ENCODE measurements at places on chromosomes 7 and 10. TPM values are rescaled to one million over a fixed set of nuclear protein-coding genes. Genes with fewer than 3 reads are reported as not detected.

DNA sequence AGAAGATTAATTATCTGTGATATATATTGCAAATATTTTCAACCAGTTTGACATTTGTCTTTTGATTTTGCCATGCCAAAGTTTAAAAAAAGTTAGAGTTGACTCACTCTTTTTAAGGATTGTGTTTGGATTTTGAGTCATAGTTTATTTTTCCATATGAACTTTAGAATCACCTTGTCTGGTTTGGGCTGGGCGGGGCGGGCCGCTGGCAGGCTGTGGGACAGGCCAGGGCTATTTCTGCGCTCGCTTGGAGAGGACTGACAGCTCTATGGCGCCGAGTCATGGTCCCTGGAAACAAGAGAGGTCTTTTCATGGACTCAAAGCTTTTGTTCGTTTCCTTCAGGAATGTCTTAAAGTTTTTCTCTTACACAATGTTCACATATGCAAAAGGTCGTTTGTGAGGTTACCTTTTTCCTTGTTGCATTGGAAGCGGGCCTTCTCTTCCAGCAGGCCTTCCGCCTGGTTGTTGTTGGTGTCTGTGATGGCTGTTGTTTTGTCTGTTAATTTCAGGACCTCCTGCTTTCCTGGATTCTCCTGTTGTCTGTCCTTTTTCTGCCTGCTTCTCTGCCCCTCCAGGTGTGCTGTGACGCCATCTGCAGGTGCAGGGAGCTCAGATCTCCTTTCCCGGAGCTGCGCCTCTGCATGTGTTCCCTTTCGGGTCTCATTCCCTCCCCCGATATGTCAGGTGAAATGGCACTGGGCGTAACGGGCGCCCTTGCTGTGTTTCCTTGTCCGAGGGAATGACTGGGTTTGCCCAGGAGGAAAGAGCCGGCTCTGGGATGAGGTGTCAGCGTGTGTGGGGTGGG is 53.8 kb downstream of the INPP5A start:
- no peak for DNase-seq

DNA sequence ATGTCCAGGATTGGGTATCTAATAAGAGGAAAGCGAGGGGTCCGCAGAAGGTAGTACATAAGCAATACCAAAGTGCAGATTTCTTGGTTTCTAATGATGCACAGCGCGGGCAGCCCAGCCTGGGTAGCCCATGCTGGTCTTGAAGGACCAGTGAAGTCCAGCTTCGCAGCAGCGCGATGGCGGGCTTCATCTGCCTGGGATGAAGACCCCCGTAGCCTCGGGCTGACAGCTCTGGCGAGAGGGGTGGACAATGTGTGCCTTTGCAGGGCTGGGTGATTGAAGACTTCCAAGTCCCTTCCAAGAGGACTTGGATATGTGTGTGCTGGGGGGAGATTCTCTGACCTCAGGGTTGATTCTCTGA is 2.2 kb downstream of the SORCS3 start:
- DNase-seq = no peak

FKBP6 gene
- total RNA-seq = not detected

GRCh38 chr10:122148876-122149560 is 122.1 kb upstream of the BTBD16 start:
- DNase-seq = no peak

DNA sequence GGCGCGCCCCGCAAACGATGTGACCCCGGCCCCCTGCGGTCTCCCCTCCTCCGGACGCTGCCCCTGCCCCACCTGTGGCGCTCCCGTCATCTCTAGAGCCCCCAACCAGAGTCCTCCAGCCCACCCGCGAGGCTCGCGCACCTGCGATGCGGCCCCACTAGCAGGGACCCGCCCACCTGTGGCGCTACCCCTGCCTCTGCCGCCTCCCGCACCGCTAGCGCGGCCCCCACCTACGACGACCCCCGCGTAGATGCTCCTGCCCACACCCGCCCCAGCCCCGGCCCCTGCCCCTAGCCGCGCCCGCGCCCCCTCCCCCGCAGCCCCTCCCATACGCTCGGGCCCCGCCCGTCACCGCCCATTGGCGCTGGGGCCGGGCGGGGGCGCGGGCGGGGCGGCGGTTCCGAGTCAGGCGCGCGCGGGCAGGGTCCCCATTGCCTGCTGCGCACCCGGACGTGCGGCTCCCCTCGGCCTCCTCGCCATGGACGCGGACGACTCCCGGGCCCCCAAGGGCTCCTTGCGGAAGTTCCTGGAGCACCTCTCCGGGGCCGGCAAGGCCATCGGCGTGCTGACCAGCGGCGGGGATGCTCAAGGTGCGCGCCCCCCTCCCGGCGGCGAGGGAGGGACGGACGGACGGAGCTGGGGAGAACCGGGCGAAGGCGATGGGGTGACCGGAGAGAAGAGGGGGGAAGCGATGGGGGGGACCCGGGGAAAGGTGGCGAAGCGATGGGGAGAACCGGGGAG is at the start of gene PFKP:
PFKP (plus strand) TSS at position 431 of the 741 bp plus-strand sequence; CDS start at position 479, 48 bp downstream.
- DNase-seq = no peak

DNA sequence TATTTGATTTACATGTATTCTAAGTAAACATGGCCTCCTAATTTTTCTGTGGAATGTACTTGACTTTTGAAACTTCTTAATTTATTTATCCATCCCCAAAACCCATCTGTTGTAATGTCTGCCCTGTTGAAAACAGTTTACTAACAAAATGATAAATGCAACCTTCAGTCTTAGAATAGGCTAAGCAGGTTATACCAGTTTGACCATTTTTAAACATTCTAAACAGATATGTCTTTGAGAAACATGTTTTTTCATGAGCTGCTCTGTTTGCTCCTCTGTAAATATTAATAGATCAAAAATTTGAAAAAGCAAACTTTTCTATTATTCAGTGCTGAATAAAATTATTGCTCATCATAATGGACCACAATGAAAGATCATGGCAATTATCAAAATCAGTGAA is 33.4 kb upstream of the NRBF2 start:
- no peak for DNase-seq

ZNF503 gene
- total RNA-seq = 16.8 TPM

GRCh38 chr10:127977357-127978009 is 70.6 kb downstream of the PTPRE start:
- no peak for DNase-seq

GRCh38 chr10:116587878-116588591 is 2.7 kb upstream of the PNLIPRP1 start:
- no peak for DNase-seq

GRCh38 chr7:127064-127598 is 65.2 kb upstream of the FAM20C start:
- peak; percentile 49 for DNase-seq

GRCh38 chr10:52654201-52654600 is 118.4 kb downstream of the MBL2 start:
- DNase-seq = no peak

GRCh38 chr7:99607548-99607947 is 9.2 kb upstream of the ZSCAN25 start:
- no peak for DNase-seq

- DNase-seq = no peak
Measured at GRCh38 chr7:145681646-145682045, 435.0 kb upstream of the CNTNAP2 start.

PAOX gene
- total RNA-seq = 3.6 TPM

AKR1C8 gene
- 1.3 TPM for total RNA-seq

GRCh38 chr10:59336632-59337031 is 25.7 kb downstream of the FAM13C start:
- DNase-seq = no peak

UBTD1 gene
- 19.9 TPM for total RNA-seq

CCDC7 gene
- 20.8 TPM for total RNA-seq

FGL2 gene
- 34.4 TPM for total RNA-seq

DNA sequence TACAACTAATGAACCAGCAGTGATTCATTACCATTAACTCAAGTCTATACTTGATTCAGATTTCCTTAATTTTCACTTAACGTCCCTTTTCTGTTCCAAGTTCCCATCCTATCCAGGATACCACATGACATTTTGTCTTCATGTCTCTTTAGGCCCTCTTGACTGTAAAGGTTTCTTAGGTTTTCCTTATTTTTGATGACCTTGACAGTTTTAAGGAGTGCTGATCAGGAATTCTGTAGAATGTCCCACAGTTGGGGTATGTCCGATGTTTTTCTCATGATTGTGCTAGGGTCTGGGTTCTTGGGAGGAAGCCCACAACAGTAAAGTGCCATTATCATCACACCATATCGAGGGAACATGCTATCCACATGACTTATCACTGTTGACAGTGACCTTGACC is 162.7 kb downstream of the PTPN20 start:
- DNase-seq = no peak

METTL27 gene
- total RNA-seq = 1.7 TPM

LBX1 gene
- total RNA-seq = 0.10 TPM

PVRIG gene
- total RNA-seq = not detected

DNA sequence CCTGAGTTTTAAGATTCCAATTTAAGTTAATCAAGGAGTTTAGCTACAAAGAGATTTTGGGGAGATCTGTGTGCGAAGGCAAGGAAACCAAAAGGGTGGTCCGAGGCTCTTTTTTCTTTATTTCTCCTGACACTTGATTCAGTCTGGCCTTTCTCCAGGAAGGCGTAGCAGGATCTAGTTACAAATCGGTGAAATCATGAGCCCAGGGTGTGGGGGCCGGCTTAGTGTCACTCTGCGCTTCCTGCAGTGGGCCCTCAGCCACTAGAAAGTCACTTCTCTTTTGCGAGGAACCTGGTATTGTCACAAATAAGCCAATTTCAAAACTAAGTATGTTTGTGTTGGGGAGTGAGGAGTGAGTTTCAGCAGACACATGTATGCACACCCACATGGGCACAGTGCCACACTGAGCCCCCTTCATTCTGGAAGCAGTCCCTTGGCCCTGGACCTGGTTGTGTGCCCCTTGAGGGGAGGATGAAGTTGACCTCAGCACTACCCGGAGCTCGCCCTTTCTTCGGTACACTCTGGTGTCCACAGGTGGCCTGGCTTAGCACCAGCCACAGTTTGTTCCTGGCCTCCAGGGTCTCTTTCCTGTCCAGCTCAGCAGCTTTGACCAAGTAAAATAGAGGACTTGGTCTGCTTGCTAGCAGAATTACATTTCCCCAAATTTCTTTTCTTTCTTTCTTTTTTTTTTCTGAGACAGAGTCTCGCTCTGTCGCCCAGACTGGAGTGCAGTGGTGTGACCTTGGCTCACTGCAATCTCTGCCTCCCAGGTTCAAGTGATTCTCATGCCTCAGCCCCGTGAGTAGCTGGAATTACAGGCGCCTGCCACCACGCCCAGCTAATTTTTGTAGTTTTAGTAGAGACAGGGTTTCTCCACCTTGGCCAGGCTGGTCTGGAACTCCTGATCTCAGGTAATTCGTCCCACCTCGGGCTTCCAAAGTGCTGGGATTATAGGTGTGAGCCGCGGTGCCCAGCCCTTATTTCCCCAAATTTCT is 84.0 kb upstream of the BTBD16 start:
- DNase-seq = no peak

GRCh38 chr10:63901881-63902280 is 380.7 kb downstream of the REEP3 start:
- no peak for DNase-seq

BICC1 gene
- total RNA-seq = 17.0 TPM

DNA sequence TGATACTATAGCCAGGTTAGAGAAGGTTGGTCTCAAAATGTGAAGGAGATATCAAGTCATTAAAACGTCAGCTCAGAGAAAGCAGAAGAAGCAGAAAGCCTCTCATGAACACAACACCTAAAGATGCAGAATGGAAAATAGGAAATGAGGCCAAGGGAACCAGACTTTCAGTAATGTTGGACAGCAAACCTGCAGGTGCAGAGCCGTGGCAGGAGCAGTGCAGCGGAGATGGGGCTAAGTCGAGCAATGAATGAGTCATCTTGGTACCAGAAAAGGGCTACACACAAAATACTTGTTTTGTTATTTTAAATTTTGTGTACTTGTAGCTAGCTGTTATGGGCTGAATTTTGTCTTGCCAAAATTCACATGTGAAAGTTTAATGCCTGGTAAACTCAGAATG is 479.6 kb upstream of the POM121L12 start:
- DNase-seq = no peak

GRCh38 chr10:68781613-68782574 is 45.4 kb upstream of the STOX1 start:
- DNase-seq = no peak

DNA sequence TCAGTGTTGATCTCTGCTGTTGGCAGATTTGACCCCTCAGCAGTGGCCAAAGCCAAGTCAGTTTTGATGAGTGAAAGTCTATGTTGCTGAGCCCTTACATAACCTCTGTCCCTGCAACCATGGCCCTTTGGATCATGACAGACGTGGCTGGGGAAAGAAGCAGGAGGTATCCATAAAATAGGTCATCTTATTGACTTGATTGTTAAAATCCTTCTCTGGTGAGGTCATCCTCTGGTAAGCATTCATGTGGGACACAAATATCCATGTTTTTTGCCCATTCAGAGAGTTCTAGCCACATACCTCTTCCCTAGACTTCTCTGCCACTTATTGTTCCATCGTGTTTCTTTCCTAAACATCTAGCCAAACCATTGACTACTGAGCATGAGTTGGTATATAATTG is 251.9 kb upstream of the PTER start:
- DNase-seq = no peak

GRCh38 chr10:132058793-132059759 is 6.7 kb upstream of the JAKMIP3 start:
- peak; percentile 68 for DNase-seq

GRCh38 chr7:74475987-74476350 is 22.3 kb downstream of the GTF2IRD1 start:
- DNase-seq = no peak

OR2A1 gene
- total RNA-seq = 0.16 TPM

DNA sequence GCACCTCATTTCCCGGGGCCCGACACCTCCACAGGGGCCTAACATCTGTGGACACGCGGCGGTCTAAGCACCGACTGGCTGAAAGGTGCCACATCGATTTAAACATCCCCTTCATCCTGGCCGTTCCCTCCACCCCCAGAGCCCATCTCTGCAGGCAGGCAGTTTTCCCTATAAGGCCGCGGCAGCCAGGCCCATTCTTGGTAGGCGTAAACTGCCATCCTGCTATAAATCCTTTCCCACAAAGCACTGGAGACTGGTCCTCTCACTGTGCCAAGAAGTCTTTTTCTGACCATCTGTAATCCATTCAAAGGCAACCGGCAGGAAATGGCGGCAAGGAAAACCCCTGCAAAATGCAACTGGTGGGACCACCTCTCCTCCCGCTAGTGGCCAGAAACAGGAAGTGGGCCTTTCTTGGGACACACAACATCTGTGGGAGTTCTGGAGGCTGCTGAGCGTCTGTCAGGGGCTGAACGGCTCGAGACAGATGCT is 22.4 kb downstream of the ATXN7L1 start:
- DNase-seq = no peak

DNA sequence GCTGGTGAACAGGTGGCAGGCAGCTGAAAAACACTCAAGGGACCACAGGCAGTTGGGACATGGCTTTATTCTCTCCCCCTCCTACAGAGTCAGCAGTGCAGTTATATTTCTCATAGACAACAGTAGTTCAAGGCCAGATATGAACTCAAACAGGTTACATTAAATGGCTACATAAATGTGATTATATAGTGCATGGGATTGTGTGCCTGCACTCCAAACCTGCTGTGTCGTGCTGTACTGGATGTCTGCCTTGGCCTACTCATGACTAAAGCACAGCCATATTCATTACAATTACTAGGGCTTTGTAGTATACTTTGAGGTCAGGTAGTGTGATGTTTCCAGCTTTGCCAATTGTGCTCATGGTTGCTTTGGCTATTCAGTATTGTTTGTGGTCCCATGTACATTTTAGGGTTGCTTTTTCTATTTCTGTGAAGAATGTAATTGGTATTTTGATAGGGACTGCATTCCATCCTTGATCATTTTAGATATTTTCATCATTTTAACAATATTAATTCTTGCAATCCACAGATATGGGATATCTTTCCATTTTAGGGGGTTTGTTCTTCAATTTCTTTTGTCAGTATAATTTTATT is 393.6 kb downstream of the CNTNAP2 start:
- DNase-seq = no peak
